ENCODE measurements at places on chromosomes 4 and X. TPM values are rescaled to one million over a fixed set of nuclear protein-coding genes. Genes with fewer than 3 reads are reported as not detected.

The GPRIN3 gene
- 0.43 TPM for total RNA-seq

The PABPC5 gene
- 1.3 TPM for total RNA-seq

The SPANXD gene
- total RNA-seq: 0.43 TPM

The NAA11 gene
- 0.97 TPM for total RNA-seq

The DCAF8L2 gene
- not detected for total RNA-seq

The NAP1L2 gene
- under 0.01 TPM for total RNA-seq

The ZNF630 gene
- 0.32 TPM for total RNA-seq

- DNase-seq: no peak
These were observed 77.4 kb downstream of the MBNL3 start for GRCh38 chrX:132411310-132411977.

DNA sequence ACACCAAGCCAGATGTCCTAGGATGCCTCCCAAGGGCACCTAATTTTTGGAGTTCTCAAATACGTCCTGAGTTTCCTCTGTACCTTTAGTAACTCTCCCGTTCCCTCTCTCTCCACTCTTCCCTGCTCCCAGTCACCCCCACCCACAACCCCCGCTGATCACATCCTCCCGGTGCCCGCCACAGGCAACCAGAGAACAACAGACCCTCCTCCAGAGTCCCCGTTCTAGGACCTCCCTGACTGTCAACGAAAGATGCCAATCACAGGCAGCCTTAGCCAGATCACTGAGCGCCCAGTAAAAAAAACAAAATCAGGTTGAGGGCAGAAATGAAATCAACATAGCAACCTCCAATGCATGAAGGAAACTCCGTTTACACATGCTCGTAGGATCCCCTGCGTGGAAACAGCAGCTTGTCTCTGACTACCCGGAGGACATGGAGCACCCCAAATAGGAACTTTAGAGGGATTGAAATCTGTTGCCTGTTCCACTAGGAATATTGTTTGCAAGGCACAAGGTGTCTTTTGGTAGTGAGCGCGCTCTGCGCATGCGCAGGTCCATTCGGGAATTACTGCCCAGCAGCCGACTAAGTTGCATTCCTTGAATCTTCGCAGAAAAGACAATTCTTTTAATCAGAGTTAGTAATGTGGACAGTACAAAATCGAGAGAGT is at the start of gene GABRB1:
Gene GABRB1 (plus strand): TSS at position 557 of the 668 bp plus-strand sequence.
- DNase-seq: peak; percentile 31

GRCh38 chr4:102599455-102599854 is 98.3 kb downstream of the NFKB1 start:
- no peak for DNase-seq

DNA sequence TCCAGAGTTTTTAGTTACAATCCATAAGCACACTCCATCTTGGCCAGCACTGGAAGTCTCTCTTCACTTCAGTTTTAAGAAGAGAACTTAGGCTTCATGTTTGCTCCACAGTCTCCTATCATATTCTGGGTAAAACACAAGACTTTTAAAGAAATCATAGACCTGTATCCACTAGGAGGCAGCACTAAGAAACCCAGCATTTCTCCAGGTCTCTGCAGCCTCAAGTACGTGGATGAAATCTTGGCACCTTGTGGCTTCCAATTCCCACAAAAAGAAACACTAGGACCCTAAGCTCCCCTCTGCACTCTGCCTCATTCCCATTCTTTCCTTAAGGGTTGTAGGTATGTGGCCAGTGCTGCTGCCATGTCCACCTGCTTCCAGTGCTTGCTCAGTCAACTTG is 367.3 kb upstream of the CASK start:
- peak; percentile 3 for DNase-seq

DNA sequence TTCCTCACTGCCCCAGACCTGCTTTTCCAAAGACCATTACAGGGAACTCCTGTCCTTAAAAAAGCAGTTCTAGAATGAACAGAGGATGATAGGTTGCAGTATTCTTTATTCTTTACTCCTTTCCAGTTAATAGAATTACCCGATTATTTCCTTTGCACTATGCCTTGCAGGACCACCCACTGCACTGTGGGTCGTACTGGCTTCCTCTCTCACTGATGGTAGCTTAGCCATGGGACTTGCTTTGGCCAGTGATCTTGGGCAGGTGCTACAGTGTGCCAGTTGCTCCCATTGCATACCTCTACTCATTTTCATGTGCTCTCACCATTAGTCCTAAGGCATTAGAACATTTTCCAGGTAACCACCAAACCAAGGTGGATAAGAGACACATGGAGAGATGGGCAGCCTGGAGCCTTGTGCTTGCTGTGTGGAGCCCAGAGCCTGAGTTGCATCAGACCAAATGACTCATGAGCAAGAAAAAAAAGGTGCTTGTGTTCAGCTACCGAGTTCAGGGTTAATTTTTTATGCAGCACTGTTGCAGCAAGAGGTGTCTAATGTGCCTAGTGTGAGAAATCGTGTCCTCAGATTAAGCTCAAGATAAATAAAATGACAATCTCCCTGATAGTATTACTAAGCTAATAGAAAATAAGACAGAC is 7.6 kb upstream of the UNC5C start:
- DNase-seq: peak; percentile 39

GRCh38 chr4:184810720-184811119 is 15.0 kb downstream of the ACSL1 start:
- no peak for DNase-seq

GRCh38 chr4:7546809-7547367 is 112.2 kb upstream of the PSAPL1 start:
- peak; percentile 26 for DNase-seq

DNA sequence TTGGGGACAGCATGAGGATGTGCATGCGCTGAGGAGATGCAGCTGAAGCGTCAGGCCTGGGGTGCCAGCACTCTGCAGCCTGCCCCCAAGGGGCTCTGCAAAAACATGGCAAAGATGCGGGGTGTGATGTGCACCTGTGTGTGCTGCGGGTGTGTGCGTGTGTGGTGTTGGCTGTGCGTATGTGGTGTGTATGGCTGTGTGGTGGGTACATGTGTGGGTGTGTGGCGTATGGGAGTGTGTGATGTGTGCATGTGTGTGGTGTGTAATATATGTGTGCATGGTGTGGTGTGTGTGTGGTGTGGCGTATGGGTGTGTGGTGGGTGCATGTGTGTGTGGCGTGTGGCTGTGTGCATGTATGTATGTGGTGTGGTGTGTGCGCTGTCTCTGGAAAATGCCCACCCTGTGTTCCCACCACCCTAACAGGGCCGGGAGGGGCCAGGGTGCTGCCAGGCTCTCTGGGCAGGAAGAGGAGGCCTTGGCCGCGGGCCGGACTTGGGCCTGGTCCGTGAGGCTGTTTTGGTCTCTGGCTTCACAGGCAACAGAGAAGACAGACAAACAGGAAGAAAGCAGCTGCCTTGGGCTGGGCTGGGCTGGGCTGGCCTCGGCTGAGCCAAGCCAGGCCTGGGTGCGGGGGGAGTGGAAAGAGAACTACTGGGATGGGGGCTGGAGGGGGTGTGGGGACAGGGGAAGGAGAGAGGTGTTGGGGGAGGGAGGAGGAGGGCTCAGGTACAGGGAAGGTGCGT is 1.1 kb upstream of the AVPR2 start:
- no peak for DNase-seq

Data from fibroblast of villous mesenchyme (primary cell).